H1 (cell line): ENCODE measurements at places on chromosomes 3 and 15.

- DNase-seq: no peak
These were observed 388.0 kb downstream of the FOXP1 start for GRCh38 chr3:71195492-71195891.

DNA sequence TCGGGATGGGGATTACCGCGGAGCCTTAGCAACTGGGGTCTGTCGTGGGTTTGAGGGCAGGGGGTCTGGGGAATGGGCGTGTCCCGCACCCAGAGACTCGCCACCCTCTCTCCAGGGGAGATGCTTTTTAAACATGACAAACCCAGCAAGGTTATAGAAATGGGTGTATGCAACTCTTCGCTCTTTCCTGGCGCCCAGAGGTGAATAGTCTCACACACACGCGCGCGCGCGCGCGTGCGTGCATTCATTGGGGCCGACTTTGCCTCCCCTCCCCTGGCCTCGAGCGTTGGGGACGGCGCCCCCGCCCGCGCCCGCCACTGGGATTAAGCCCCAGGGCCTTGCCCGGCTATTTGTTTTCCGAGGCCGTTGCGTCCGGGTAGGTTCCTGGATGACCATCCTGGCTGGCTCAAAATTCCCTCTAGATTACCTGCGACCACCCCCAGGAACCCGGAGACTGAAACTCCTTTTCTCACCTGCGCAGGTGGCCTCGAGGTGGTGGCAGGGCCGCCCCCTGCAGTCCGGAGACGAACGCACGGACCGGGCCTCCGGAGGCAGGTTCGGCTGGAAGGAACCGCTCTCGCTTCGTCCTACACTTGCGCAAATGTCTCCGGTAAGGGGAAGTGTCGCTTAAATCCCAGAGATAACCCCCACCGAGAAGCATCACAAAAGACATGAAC, 777 bp downstream of the GPR160 start:
- peak; percentile 36 for DNase-seq

DNA sequence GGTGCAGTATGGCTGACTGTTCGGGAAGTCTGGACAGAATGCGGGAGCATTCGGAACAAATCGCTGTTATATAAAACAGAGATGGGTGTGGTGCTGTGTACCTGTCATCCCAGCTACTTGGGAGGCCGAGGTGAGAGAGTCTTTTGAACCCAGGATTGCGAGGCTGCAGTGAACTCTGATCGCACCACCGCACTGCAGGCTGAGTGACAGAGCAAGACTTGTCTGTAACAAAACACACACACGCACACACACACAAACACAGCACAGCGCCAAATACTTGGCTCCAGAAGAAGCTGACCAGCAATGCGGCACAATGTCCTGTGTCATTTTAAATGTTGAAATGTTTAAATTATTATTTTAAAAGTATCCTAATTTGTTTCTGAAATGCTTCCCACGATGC, 12.6 kb downstream of the RFTN1 start:
- DNase-seq: no peak

GRCh38 chr3:153623834-153624233, 461.8 kb downstream of the RAP2B start:
- DNase-seq: no peak

DNA sequence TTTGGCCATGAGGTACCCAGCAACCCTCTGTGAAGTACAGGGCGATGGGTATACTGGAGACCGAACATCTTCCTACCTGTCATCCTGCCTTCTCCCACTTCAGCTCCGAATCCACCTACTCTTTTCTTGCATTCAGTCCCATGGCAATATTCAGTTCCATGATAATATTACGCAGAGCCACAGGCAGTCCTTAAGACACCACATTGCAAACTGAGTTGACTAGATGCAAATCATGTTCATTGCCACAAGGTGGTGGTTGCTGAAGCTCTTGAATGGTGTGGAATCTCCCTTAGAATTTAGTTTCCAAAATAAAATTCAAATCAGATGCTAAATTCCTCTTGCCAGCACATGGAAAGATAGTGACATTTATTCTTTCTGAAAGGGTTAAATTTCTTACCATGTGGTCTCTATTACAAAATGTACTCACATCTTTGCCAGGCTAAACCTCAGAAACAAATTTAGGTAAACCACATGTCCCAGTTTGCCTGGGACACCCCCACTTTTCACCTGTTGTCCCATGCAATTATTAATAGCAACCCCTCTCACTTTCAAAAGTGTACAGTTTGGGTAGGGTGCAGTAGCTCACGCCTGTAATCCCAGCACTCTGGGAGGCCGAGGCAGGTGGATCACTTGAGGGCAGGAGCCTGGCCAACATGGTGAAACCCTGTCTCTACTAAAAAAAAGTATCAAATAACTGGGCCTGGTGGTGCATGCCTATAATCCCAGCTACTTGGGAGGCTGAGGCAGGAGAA, 1.7 kb upstream of the NME9 start:
- no peak for DNase-seq

DNA sequence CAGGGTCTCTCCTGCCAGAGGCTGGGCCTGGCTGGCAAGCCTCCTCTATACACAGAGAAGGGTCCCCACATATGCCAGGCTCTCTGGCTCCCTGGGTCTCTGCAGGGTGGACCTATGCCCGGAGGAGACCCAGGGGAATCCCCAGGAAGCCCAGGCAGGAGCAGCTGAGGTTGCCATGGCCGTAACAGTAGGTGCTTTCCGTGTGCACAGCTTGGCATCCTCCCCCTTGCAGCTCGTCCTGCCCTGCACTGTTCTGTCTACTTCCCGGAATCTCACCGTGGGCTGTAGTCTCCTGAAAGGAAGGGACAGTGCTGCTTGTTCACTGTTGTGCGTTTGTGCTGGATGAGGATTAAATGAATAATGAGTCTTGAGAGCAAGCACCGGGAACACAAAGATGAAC, 47.8 kb downstream of the DAPK2 start:
- no peak for DNase-seq

DNA sequence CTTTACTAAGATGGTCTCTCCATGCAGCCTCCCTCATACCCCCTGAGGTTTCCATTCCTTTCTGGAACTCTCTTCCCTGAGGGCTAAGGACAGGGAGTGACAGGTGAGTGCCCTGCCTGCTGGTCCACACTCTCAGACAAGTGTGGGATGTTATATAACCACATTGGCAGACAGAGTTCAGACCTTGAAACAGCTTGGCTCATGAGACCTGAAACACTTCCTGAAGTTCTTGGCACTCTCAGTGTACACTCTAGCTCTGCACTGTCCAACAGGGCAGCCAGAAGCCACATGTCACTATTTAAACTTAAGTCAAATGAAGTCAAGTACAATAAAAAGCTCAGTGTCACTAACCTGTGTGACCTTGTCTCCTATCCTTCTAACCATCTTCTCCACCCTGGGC, 188.5 kb downstream of the ZNF621 start:
- no peak for DNase-seq

GRCh38 chr3:52671676-52672075, 14.0 kb downstream of the PBRM1 start:
- no peak for DNase-seq

GRCh38 chr3:56855856-56856512, 54.2 kb upstream of the ARHGEF3 start:
- peak; percentile 25 for DNase-seq

DNA sequence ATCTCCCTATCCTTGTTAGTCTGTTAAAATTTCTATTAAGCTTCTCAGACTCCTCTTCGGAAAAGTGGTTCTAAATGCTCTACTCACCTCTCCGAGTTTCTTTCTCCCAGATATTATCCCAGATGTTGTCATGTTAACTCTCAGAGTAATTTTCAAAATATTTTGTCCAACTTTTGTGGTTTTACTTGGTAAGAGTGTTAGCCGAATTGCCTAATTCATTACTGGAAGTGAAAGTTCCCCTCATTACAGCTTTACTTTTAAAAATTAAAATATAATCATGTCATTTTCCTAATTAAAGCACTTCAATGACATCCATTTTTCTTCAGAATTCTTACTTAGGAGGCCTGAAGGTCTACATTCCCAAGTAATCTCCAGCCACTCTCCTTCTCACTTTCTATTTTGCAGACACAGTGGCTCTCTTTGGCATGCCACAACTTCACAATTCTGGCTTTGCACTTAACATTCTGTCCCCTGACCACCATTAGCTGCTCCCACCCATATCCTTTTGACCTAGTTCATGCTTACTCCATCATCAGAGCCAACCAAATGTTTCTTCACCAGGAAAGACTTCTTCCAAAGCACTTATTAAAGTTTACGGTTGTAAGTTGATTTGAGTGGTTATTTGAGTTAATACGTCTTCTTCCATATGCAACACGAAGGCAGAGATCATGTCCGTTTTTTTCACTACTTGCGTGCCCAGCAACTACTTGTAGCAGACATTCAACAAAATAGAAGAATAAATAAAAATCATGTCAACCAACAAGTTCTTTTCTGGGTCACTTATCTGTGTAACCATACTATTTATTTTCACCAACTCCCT, 10.2 kb upstream of the TIPARP start:
- DNase-seq: no peak

DNA sequence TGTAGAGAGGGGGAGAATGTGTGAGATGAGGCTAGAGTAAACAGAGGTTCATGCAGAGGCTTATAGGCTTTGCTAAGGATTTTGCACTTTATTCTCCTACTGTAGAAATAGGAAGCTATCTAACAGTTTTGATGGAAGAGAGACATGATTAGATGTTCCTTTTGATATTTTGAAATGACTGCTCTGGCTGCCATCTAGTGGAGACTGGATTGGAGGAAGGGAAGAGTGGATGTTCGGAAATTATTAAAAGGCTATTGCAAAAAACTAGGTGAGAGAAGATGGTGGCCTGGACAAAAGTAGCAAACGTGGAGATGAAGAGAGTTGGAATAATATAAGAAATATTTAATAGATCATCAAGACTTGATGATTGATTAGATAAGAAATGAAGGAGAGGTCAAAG, 42.2 kb downstream of the SYN2 start:
- no peak for DNase-seq

GRCh38 chr15:68421798-68422402, 10.1 kb downstream of the ITGA11 start:
- DNase-seq: no peak

- DNase-seq: no peak
These were observed 277 bp upstream of the DALRD3 start for GRCh38 chr3:49018707-49019006.
